NCI-H1694 (cell line): ENCODE measurements at places on chromosomes 7 and 10.

GRCh38 chr7:69285854-69286253 is 312.4 kb upstream of the AUTS2 start:
- no peak for DNase-seq

DNA sequence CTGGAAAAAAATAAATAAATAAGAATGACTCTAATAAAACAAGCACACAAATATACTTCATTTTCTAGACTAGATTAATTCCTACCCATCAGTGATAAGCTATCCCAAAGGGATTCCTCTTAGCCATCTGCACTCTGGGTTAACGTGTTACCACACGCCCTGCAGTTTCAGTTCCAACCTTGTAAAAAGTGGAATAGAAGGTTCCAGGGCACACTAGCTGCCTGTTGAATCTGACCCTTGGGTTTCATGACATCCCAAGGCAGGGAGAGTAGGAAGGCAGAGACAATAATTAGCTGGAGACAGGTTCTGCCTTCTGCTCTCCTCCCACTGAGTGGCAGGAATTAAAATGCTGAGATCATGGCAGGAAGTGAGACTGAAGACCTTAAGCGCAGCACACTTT is 33.5 kb downstream of the SLC37A3 start:
- peak; percentile 20 for DNase-seq

GRCh38 chr10:119290301-119291048 is 83.1 kb downstream of the GRK5 start:
- DNase-seq: no peak

DNA sequence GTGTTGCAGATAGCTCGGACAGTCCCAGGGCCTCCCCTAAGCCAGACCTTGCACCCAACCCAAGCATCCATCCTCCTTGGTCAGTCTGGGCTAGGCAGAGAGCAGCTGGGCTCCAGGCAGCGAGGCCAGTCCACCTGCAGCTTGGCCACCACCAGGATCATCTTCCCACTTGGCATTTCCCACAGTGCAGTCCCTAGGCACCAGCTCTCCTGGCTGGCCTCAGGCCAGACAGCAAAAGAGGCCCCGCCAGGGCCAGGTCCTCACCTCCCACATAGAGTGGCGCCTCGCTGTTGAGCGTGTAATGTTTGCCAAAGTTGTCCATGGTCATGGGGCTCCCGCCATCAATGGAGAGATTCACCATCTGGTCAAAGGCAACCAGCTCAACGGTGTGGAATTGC is 171.7 kb downstream of the LCOR start:
- no peak for DNase-seq

GRCh38 chr10:99527526-99528493 is 4.9 kb upstream of the NKX2-3 start:
- DNase-seq: no peak

DNA sequence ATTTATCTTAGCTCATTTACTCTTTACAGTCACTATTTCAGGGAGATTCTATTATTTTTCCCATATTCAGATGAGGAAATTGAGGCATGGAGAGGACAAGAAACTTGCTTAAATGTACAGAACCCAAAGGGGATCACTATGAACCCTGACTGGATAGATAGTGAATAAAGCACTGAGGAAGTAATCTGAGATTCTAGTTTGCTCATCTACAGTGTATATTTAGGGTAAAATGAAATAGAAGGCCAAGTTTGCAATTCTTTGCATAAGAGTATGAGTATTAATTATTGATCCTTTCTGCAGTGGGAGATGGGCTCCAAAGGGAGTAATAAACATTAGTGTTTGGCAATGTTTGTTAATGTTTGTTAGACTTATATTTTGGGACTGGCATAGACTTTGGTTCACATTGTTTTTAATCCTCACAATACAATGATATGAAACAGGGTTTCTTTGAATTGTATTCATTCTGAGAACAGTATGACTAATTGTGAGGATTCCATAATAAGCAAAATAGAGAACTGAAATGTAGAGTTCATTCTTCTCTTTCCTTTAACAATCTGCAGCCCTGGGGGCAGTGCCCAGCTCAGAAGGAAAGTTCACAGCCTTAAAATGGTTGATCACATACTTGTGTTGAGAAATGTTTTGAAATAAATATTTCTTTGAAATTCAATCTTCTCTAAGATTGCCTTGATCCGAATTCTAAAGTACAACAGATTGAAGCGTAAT is 131.0 kb upstream of the ZNF804B start:
- DNase-seq: no peak

DNA sequence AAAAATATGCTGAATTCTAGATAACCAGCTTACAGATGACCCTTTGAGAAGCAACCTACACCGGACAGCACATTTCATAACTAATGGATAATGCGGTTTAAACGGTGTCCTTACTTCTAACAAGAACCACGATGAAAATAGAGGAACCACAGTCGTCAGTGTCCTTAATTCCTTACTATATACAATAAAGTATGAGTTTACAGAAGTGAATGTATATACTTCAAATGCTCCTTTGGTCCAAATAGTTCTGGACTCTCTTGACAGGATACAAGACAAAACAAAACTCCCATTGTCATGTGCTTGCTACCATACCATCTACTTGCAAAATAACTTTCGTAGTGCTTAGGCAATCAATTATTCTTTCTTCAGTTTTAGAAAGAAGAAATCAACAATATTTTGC is 2.4 kb downstream of the NAMPT start:
- DNase-seq: no peak

DNA sequence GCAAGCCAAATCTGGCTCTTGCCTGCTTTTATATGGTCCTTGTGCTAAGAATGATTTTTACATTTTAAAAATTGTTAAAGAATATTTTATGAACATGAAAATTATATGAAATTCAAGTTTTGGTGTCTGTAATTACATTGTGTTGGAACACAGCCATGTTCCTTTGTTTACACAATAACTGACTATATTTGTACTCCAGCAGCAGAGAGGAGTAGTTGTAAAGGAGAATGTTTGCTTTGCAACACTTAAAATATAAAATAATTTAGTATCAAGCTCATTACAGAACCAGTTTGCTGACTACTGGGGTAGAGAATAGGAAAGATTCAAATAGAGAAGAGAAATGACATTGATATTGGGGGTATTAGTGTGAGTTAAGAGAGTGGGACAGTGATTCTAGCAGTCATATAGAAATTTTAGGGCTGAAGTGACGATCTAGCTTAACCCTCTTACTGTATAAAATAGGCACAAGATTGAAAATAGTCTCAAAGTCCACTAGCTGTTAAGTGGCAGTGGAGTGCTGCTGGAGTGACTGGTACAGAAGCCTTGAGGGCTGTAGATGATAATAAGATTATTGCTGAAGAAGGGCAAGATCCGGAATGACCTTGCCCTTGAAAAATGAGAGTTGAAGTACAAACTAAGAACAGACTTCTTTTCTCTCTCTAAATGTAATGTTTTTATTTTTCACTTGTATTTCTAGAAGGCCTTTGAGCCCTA is 28.2 kb downstream of the SGPL1 start:
- no peak for DNase-seq

DNA sequence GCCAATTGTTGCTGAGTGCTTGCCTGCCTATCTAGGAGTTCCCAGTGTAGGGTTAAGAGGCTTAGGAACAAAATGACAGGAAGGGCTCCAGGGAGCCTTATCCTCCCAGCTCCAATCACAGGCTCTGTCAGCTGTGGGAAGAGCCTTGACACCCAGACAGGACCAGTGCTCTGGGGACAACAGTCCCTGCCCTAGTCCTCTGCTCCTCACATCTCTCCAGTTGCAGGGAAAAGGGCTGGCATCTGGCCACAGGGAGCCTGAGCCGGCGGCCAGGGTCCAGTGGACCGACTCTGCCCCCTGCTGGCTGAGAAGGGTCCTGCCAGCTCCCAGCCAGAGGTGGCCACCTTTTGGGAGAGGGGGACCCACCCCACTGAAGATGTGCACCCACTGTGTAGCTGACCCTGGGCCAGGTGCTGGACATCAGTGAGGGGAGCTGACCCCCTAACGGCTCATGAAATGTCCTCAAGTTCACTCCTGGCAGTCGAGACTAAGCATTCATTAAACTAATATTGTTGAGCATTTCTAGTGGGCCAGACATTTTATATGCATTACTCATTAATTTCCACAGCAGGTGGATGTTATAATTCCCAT is 17.6 kb downstream of the DNAJB12 start:
- DNase-seq: peak; percentile 40

DNA sequence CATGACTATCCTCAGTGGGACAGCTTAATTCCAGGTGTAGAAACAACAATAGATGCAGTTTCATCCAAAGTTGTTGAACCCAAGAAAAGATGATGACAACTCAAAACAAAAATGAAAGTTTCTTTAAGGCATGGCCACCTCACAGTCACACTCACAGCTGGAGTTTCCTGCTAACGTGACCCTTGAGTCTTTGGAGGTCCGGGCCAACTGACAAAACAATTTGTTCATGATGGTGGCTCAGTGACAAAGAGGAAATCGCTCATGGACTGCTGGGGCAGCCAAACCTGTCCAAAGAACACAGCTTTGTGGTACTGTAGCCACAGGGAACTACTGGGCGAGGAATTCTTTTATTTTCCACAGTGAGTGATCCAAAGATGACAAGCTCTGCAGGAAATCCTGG is 96.0 kb upstream of the JCAD start:
- no peak for DNase-seq

GRCh38 chr10:12349629-12350166 is 351 bp downstream of the CAMK1D start:
- DNase-seq: no peak

DNA sequence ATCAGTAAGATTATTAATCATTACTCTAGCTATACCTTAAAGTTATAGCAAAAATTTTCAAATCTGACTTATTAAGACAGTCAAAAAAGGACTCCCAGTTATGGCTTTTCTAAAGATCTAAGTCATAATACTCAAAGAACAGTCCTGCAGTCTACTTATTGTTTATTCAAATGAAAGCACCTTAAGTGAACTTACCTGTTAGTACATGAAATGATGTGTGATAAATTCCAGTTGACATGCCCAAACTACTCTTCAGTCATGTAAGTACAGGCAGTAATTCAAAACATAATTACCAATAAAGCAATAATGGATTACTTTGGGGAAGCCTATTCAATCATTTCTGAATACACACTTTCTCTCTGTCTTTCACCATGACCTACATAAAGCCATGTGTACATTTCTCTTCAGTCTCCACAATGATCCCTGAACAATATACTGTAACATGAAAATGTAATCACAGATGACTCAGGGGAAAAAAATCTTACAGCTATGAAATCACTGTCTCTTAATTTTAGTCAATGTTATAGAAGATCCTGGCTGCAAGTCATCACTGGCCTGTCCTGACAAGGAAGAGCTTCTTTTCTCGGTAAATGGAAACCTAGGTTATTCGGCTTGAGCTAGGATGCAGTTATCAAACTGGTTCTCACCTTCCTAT is 420.7 kb upstream of the LRRTM3 start:
- no peak for DNase-seq

DNA sequence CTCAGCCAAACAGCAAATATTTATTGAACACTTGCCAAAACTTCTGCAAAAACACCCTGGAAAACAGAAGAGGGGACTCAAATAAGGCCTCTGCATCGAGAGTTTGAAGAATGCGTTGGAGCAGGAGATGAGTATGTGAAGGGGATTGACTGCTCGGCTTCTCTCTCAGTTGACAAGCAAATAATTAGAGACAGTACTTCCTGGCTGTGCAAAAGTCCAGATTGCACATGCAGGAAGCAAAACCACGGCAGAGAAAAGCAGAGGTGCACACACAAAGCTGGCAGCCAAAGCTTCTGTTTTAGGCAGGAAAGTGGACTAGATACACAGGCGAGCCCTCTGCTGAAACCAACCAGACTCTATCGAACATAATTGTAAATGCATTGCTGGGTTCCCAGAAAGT is 343.6 kb upstream of the MGMT start:
- DNase-seq: no peak

- no peak for DNase-seq
These were observed 90.4 kb downstream of the COBL start for GRCh38 chr7:51226063-51226755.

GRCh38 chr10:13615650-13616300 is 29.0 kb downstream of the PRPF18 start:
- no peak for DNase-seq

DNA sequence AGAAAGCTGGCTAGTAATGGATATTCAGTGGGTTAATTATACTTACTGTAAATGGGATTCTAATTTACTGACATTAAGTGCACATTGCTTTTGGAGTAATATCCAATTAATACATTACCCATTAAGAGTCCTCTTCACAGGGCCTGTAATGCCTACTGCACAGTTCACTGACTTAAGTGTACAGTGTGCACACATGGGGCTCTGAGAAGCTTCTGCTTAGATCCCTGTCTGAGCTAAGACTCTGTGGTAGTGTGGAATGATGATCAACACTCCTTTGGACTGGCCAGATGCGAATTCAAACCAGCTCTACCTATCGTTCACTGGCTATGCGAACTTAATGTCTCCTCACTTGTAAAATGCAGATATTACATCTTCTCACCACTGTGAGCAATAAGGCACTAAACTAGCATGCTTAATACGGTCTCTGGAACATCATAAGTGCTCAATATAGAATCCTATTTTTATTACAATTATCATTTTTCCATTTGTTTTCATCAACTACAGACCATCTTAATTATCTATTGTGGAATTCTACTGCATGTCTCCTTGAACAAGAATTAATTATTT is 53.8 kb upstream of the SEC61G start:
- DNase-seq: no peak

GRCh38 chr10:58477122-58477521 is 35.5 kb upstream of the BICC1 start:
- DNase-seq: no peak

DNA sequence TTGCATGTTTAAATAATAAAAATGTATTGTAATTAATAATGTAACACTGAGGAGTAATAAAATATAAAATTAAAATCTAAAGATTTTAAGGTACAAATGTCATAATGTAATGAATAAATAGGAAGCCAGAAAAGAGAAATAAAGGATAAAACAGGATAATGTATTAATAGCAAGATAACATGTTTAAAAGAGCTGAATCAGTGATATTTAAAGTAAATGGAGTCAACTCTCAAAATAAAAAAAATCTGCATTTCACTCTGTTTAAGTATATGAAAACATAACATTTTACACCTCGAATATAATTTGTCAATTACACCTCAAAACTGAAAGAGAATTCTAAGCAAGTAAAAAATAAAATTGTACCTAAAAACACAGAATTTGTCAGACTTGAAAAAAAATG is 44.1 kb downstream of the GRM3 start:
- no peak for DNase-seq

GRCh38 chr7:24395512-24395911 is 111.5 kb downstream of the NPY start:
- DNase-seq: no peak
